ENCODE measurements at places on chromosomes 1 and 21.

DNA sequence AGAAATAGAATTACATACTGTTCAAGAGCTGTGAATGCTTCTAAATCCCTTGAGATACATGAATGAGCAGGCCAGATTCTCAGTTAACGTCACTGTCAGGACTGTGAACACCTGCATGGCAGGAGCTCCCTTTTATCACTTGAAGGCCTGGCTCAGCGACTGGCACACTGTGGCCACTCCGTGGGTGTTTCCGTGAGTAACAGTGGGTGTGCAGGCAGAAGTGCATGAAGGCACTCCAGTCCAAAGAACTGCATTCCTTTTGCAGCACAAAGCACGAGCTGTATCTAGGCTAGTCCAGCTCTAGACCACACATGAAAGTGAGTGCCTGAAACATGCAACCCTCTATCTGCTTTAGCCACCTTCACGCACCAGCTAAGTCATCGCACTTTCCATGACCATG is 9.6 kb upstream of the SIM2 start:
- DNase-seq = no peak

GRCh38 chr1:200999667-201000066 is 23.8 kb downstream of the KIF21B start:
- no peak for DNase-seq

DNA sequence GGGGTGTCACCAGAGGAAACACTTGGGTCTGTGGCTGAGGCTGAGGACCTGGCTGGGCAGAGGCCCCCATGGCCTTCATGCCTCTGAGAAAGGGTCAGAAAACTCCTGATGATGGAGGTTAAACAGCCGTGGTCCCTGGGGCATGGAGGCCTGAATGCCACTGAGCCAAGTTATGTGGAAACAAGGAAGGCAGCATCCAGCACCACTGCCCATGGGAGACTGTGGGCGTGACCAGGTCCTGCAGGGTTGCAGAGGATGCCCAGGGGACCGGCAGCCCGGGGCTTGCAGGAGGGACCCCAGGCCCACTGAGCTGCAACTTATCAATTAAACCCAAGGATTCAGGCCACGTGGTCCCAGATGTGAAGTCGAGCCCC is 18.9 kb upstream of the COL6A2 start:
- DNase-seq = no peak

DNA sequence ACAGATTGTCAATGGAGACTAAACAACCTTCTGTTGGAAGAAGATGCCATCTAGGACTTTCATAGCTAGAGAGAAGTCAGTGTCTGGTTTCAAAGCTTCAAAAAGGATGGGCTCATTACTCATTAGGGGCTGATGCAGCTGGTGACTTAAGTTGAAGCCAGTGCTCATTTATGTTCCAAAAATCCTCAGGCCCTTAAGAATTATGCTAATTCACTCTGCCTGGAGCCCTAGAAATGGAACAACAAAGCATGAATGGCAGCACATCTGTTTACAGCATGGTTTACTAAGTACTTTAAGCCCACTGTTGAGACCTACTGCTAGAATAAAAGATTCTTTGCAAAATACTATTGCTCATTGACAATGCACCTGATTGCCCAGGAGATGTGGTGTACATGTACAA is 63.7 kb downstream of the TTC3 start:
- DNase-seq = no peak

GRCh38 chr1:25026730-25027450 is 96.8 kb upstream of the RUNX3 start:
- no peak for DNase-seq

- DNase-seq = no peak
These were observed 104.9 kb upstream of the RUNX3 start for GRCh38 chr1:25034736-25035522.

GRCh38 chr1:75099581-75099980 is 34.6 kb upstream of the LHX8 start:
- DNase-seq = no peak

- no peak for DNase-seq
These were observed 68.8 kb upstream of the LYST start for GRCh38 chr1:235935235-235936225.

DNA sequence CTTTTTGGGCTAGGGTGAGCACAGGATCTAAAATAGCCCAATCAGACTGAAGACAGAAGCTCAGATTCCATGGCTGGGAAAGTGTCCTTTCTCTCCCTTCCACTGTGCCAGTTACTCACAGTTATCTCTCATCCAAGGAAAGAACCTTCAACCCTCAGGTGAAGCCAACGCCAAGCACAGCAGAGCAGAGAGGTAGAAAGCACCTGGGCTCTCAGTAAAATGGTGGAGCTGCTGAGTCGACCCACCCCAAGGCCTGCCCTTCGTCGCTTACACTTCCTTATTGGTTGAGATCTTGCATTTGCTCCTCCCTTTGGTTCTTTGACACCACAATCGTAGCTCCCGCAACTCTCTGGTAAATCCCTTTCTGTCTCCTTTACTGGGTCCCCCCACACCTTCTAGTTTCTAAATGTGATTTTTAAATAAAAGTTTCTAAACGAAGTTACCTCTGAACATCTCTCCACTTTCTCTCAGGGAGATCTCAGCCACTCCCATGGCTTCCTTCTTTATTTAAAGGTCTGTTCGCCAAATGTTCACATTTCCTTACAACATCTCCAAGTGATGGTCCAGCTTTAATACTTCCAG is 27.5 kb upstream of the SLC30A1 start:
- DNase-seq = no peak

- DNase-seq = no peak
These were observed 94.4 kb upstream of the IGSF21 start for GRCh38 chr1:18013216-18013615.

DNA sequence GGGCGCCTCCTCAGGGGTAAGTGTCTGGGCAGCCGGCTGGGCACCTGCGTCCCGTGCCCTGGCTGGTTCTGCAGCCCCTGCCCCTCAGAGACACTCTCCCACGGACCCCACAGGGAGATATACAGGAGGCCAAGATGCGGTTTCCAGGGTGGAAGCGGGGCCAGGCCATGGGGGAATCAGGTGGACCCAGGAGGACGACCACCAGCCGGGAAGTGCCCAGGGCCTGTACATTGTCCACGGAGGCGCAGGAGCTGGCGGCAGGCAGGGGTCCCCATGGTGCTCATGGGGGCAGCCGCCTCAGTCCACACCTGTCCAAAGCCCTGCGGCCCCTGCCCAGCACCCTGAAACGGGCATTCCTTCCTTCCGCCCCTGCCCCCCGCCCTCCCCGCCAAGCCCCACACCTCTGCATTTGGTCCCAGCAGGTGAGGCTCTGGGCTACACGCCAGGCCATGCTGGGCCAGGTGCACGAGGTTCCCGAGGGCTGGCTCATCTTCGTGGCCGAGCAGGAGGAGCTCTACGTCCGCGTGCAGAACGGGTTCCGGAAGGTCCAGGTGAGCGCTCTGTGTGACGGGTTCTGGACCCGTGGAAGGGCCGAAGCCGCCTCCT is 36.7 kb downstream of the SLC19A1 start:
- no peak for DNase-seq

Measured in NCI-H1436 treated with DMSO at 0.1 percent for 48 hours (cell line).